ENCODE measurements at places on chromosomes 11 and 22.

DNA sequence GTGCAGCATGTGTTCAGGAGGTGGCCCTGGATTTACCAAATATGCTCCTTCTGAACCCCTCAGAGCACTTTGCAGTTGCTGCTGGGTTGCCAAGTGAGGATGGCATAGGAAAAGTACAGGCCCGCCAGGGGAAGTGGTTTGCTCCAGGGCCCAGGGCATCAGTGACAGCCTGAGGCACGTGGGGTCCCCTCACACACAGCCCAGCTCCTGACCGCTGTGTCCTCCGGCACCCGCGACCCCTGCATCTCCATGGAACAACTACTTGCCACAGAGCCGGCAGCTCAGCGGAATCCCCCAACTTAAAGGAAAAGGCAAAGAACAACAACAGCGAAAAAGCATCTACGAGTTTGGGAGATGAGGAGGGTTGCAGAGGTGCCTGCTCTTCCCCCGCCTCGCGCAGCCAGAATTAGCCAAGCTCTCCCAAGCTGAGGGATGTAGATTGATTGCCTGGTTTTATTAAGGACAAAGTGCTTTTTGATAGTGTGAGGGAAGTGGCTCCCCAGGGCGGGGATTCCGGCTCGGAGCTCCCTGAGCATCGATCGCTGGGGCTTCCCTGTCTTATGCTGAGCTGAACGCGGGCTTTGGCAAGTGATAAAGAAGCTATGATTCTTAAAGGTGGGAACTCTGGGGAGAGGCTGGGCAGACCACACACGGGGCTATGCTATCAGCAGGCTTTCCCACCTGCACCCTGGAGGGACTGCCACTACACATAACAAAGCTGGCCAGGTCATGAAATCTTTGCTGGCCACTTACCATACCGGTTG, 174.5 kb downstream of the CEP164 start:
- peak; percentile 36 for DNase-seq

DNA sequence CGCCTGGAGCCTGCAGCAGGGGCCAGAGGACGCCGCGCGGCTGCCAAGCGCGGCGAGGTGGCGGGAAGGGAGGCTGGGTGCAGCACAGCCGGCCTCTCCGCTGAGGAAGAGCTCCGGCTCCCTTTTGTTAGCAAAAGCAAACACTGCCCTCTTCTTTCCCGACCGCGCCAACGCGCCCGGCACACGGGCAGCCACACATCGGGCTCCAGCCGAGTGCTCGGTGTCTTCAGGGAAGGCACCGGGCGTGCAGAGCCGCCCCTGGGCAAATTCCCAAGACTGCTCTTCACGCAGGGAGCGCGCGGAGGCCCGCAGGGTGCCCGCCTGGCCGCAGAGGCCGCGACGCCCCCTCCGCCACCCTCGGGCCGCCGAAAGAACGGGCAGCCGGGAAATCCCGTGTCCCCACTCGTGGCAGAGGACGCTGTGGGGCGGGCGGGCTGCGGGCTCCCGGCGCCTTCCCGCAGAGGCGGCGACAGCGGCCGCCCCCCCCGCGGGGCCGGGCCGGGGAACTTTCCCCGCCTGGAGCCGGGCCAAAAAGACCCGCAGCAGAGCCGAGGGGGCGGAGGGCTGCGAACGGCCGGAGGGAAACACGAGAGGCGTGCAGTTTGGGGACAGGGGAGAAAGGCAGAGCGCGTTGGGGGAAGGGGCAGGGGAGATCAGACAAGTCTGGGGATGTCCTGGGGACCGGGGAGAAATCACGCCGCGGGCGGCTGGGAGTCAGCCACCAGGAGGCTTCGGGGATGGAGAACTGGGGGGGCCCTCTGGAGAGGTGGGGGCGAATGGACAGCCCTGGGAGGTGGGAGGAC, 931 bp downstream of the CADM1 start:
- DNase-seq, result peak; percentile 89

GRCh38 chr11:88535916-88536547, 198.5 kb upstream of the CTSC start:
- no peak for DNase-seq

DNA sequence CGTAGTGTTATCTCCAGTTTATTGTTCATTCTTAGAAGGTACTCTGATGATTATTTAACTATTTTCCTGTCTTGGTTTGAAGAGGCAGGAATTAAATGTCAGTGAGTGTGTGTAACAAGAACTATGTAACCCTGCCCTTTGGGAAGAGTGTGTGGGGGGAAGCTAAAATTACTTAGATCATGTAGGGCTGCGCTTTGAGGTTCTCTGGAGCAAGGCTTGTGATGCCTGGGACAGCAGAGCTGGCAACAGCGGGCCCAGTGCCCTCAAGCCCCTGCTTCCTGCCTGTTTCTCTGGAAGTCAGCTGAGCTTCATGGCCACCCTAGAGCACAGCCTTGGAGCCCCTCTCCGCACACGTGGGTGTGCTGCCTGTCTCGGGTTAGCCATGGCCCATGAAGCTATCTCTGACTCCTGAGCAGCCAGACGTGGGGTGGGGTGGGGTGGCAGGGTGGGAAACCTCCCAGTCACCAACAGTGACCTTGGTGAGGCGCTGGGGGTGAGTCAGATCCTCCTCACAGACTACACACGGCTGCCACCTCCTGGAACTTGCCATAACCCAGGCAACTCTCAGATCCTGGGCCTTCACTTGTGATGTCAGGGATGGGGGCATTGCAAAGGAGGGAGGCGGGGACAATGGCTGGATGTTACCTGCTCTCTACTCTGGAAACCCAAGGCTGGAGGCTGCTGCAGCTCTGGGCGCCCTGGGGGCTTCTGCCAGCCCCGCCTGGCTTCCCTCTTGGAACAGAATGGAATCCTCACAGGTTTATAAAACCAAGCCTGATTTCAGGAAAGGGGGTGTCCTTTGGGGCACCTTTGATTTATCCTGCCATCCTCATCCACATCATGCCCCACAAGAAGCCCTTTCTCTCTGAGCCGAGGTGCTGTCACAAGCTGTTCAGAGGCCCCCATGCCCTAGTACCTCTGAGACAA, 88.6 kb downstream of the SNX19 start:
- DNase-seq, result peak; percentile 88

- no peak for DNase-seq
Observed at GRCh38 chr11:12581416-12581815, 92.8 kb upstream of the TEAD1 start.

- no peak for DNase-seq
Observed at GRCh38 chr11:68471360-68472340, 11.1 kb downstream of the PPP6R3 start.

- DNase-seq, result peak; percentile 88
Observed at GRCh38 chr22:21657360-21658032, 8.3 kb upstream of the PPIL2 start.

DNA sequence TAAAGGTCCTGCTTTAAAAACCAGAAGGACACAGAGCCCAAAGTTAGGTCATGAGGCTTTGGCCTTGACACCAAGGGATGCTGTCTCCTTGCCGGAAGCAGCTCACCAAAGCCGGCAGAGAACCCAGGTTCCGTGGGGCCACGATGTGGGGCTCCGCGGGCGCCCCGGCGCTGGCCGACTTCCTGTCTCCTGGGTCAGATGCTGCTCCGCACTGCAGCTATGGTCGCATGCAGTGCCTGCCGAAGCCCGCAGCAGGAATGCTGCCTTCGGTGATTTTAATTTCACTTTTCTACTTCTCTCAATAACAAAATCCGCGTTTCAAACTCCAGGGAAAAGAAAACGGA, 454 bp upstream of the OTUB1 start:
- no peak for DNase-seq

GRCh38 chr11:64357904-64358535, 942 bp upstream of the RPS6KA4 start:
- no peak for DNase-seq

DNA sequence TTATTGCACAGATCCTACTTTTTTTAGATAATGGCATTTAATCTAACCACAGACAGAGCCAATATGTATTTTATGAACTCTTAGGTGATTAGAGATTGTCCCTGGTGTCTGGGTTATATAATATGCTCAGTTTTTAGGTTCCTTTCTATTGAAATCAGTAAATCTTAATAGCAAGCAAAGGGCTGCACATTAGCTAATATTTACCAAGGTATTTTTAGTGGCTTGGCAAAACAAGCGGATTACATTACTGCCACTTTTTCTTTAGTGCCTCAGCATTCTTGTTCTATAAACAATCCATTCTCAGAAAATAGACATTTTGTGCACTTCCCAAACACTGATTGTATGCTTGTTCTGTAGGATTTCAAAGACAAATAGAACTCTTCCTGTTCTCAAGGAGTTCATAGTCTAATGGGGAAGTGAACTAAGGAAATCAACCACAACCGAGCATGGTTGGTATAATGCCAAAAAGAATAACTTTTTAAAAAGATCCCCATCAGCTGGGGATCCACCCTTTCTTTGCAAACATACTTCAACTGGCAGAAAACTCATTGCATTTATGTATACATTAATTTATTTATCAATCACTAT, 23.8 kb downstream of the KCNJ1 start:
- no peak for DNase-seq

DNA sequence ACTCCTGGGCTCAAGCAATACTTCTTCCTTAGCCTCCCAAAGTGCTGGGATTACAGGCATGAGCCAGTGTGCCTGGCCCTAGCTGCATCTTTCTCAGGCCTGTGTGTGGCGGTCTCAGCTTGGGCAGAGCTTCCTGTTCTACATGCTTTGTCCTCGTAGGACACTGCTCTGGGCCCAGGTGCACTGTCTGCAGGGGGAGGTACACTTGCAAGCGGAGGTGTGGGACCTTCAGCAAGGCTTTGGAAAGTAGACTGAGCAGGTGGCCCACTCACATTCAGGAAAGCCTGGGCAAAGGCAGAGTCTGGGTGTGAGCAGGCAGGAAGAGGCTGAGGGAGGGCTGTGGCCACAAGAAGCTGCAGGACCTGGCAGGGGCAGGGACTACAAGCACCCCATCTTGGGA, 33.6 kb upstream of the SUSD2 start:
- no peak for DNase-seq

DNA sequence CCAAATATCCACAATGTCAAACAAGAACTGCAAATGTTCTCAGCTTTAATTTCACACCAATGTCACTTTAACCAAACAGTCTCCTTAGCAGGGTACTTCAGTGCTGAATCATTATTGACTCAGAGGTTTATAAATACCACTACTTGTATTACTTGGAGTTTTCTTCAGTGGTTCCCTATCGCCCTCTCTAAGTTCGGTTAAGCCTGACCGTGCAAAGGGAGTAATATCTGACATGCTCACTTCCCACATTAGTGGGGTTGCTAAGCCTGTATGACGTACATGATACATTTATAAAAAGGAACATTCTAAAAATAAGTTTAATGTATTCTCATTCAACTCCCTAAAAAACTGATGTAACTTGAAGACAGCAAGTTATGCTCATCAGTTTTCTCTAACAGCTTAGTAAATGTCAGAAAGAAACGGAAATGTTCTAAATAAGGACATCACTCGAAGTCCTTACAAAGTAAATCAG, 93.1 kb upstream of the ZC3H12C start:
- DNase-seq, result no peak

GRCh38 chr11:97069160-97069559, 679.3 kb downstream of the JRKL start:
- DNase-seq, result no peak

GRCh38 chr11:124536520-124536919, 6.9 kb downstream of the OR8B12 start:
- DNase-seq, result peak; percentile 81

- no peak for DNase-seq
Observed at GRCh38 chr11:68641880-68642279, 42.5 kb upstream of the GAL start.

- DNase-seq, result peak; percentile 0
Observed at GRCh38 chr22:48746789-48747425, 1080.8 kb downstream of the BRD1 start.

- DNase-seq, result no peak
Observed at GRCh38 chr11:70251659-70252321, 18.7 kb upstream of the PPFIA1 start.

GRCh38 chr11:118252688-118253087, 523 bp upstream of the MPZL3 start:
- no peak for DNase-seq

- DNase-seq, result no peak
Observed at GRCh38 chr11:116946414-116946813, 109.0 kb upstream of the APOA1 start.

DNA sequence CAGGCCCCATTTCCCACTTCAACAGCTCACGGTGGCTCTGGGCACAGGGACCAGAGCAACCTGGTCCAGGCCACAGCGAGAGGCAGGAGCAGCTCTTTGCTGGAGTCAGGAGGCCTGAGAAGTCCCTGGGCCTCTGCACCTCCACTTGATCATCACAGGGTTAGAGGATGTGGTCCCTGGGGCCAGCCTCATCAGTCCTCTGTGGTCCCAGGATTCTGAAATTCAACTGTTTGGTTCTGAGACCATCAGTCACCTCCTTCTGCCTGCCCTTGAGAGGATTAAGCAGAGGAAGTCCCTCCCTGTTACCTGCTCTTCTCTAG, 24.9 kb upstream of the CBX7 start:
- DNase-seq, result no peak

- DNase-seq, result no peak
Observed at GRCh38 chr11:35077709-35078469, 61.1 kb upstream of the CD44 start.

- DNase-seq, result peak; percentile 22
Observed at GRCh38 chr22:44024288-44024921, at the start of gene PARVB. PARVB (plus strand) TSS chr22:44024302; CDS start chr22:44024340, 38 bp downstream.

GRCh38 chr11:14202251-14203196, 156.5 kb downstream of the RRAS2 start:
- no peak for DNase-seq

DNA sequence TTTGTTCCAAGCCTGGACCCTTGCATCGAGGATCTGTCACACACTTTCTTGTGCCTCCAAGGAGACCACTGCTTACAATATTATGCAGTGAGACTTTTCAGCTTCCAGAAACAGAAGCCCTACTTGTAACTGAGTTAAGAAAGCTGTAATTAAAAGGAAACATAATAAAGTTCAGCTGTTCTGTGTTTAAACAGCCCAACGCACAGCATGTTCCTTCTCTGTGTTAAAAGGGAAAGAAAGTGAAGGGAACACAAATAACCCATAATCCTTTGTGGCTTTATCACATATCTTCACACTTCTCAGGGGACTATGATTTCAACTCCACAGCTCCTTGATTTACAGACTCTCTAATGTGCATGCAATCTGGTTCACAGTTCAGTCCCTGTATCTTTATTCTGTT, 200.3 kb upstream of the MTNR1B start:
- DNase-seq, result no peak

- DNase-seq, result no peak
Observed at GRCh38 chr11:43871051-43871450, 9.6 kb upstream of the ALKBH3 start.

Measured in ELF-1 (cell line).